ENCODE measurements at places on chromosomes 5 and 9.
A peak's percentile ranks its signal among the peaks of the same experiment; 100 is the strongest.

- DNase-seq, result no peak
These were observed 139.9 kb upstream of the PRLR start for GRCh38 chr5:35369965-35370790.

GRCh38 chr9:120914953-120915352, 11.6 kb downstream of the TRAF1 start:
- DNase-seq, result no peak

GRCh38 chr9:92589923-92590322, 54.1 kb upstream of the ECM2 start:
- DNase-seq, result no peak

GRCh38 chr9:12722131-12722530, 28.9 kb downstream of the TYRP1 start:
- no peak for DNase-seq

DNA sequence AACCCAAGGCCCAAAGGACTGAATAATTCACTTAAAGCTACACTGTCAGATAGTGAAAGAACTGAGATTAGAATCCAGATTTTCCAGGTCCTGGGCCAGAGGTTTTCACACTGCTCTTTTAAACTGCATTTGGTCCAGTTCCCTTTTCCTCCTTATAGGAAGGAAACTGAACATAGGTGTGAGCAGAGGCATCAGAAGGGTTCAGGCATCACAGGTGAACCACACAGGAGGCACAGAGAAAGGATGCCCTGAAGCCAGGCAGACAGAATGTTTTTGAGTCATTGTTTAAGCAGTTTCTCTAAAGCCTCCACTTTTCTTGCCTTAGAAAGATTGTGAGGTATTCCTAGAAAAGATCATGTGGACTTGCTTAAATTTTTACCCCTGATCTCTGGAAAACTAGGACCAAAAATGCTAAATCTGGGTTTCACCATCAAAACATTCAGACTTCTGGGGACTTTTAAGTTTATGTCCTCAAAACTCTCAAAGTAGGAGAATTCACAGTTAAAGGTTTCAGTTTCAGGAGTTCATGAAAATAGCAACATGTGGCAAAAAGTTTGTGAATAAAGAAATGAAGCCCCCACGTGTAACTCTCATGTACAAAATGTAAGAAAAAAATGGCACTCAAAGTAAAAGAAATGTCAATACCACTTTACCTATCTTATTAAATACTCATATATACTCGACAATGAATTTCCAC, 386.1 kb downstream of the NTRK2 start:
- no peak for DNase-seq

GRCh38 chr9:3804103-3804502, 278.3 kb upstream of the RFX3 start:
- DNase-seq, result no peak

DNA sequence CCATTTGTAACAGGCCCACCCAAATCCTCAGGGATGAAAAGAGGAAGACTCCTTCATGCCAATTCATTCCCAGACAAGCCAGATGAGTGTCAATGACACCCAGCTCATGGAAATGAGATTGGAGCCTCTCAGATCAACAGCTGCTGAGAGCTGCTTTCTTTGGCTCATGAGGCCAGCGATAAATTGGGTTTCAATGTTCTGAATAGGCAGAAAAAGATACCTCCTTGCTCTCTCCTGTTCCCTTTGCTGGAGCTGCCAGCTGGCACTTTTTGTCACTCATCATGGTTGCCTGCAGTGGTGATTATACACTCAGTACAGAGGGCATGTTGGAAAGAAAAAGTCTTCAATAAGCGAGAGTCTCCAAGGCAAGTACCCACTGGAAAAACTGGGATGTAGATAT, 47.1 kb downstream of the SH3RF2 start:
- DNase-seq, result no peak

DNA sequence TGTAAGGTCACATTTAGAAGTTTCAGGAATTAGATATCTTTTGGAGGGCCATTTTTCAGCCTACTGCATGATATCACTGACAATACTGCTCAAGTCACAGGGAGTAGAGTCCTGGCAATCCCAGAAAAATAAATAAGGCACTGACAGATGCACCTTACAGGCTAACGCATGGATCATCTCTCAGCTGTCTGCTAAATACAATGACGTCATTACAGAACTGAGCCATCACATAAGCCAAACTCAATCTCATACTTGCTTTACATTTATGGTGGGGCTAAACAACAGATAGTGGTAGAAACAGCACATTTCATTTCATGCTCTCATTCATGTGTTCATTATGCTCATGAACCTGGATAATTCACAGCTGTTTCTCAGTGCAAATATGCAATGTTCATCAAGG, 243.7 kb downstream of the SEMA5A start:
- DNase-seq, result no peak

DNA sequence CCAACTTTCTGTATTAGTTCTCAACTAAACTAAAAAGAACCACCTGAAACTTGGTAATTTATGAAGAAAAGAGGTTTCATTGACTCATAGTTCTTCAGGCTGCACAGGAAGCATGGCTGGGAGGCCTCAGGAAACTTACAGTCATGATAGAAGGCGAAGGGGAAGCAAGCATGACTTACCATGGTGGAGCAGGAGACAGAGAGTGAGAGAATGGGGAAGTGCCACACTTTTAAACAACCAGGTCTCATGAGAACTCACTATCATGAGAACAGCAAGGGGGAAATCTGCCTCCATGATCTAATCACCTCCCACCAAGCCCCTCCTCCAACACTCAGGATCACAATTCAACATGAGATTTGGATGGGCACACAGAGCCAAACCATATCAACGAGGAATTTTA, 123.5 kb downstream of the DEPDC1B start:
- no peak for DNase-seq

DNA sequence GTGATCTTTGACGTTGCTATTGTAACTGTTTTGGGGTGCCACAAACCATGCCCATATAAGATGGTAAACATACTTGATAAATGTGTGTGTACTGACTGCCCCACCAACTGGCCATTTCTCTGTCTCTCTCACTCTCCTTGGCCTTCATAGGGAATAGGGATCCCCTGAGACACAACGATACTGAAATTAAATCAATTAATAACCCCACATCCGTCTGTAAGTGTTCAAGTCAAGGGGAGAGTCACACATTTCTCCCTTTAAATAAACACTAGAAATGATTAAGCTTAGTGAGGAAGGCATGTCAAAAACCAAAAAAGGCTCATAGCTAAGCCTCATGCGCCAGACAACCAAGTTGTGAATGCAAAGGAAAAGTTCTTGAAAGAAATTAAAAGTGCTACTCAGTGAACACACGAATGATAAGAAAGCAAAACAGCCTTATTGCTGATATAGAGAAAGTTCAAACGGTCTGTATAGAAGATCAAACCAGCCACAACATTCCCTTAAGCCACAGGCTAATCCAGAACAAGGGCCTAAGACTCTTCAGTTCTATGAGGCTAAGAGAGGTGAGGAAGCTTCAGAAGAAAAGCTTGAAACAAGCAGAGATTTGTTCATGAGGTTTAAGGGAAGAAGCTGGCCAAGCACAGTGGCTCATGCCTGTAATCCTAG, 111.1 kb downstream of the UGCG start:
- no peak for DNase-seq

- no peak for DNase-seq
These were observed 36.0 kb upstream of the STXBP1 start for GRCh38 chr9:127575875-127576778.

- DNase-seq, result no peak
These were observed 45.9 kb downstream of the RGS3 start for GRCh38 chr9:113509463-113509862.

DNA sequence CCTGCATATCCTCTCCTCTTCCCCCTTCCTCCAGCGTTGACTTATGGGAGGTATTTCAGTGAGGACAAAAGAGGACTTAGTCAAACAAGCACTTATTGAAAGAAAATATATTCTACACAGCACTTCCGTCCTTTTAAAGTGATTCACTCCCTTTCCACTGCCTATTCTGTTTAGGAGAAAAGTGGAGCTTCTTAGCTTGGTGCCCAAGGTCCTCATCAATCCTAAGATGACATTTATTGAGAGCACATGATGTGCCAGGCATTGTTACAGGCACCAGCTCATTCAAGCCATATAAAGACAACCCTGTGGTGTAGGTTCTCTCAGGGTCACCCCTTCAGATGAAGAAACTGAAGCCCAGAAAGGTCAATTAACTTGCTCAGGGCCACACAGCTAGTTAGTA, 95.9 kb downstream of the KCNIP1 start:
- DNase-seq, result no peak

DNA sequence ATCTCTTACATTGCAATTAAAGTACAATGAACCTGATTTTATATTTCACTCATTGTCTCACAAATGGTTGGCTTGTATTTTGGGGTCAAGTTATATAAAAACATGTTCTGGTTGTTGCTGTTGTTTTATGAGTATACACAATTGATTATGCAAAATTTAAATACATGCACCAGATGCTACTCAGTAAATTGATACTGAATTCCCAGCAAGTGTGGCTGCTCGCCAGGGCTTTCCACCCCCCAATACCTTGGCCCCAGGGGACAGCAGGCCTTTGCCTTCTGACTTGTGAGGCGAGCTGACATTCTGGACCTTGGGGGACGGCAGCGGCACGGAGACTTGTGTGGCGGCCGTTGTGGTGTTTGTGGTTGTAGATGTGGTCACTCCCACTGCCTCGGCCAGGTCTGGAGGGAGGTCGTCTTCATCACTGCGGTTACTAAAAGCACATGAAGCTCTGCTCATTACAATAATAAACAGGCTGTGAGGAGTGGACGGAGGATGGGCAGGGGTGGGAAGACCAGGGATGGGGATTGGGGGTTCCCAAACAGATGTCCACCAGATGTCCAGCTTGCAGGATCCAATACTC, 27.0 kb upstream of the FRRS1L start:
- no peak for DNase-seq

GRCh38 chr5:134171972-134172371, 4.8 kb downstream of the SKP1 start:
- no peak for DNase-seq

DNA sequence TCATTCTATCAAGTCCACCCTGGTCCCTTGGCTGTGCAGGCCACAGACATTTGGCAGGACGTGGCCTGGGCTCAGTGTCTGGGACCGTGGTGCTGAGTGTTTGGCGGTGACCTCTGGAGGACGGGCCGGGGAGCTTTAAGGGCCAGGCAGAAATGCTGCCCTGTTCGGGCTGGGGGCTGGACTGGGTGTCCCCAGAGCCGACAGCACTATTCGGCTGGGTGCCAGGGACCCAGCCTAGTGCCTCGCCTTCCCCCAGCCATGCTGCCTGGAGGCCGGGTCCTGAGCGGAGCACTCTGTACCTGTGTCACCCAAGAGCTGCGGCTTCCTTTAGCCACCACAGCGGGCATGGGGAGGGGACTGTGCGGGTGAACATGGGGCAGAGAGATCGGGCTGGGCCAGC, 40.4 kb downstream of the COL5A1 start:
- no peak for DNase-seq

DNA sequence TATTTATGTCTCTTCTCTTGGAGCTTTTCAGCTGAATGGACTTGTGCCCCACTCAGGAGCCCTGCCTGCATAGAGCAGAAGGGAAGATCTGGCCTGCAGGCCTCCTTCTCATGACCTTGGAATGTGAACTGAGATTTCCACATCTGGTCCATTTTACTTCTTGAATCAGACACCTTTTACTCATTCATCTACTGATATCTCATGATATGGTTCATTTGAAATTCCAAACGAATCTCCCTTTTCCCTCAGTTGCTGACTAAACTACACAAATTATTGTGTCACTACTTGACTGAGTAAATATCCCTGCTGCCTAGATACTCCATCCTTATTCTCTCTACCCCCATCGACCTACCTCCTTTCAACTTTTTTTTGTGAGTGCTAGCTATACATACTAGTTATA, 138.7 kb downstream of the PLCXD3 start:
- no peak for DNase-seq

- DNase-seq, result no peak
These were observed 8.8 kb upstream of the NHP2 start for GRCh38 chr5:178162481-178162880.

DNA sequence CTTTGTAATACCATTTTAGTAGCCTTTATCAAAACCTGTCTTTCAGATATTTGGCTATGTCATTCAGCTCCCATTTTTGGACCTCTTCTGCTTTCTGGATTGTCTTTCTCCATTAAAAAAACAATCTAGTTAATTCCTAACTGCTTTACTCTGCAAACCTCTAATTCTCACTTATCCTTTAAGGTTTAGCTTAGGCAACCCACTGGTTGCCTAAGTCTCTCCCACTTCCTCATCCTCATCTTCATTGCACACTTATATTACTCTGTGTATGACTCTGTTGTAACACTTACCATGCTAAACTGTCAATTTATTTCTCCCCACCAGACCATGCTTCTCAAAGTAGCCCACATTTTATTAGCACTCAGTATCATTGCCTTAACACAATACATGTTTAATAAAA, 205.0 kb upstream of the DMRTA1 start:
- DNase-seq, result no peak

GRCh38 chr5:8949908-8950307, 596.0 kb downstream of the SEMA5A start:
- no peak for DNase-seq

- DNase-seq, result peak; percentile 4
These were observed 101.7 kb upstream of the TLX3 start for GRCh38 chr5:171207256-171207847.

- no peak for DNase-seq
These were observed 217.4 kb upstream of the ADAMTSL1 start for GRCh38 chr9:18256568-18256967.

DNA sequence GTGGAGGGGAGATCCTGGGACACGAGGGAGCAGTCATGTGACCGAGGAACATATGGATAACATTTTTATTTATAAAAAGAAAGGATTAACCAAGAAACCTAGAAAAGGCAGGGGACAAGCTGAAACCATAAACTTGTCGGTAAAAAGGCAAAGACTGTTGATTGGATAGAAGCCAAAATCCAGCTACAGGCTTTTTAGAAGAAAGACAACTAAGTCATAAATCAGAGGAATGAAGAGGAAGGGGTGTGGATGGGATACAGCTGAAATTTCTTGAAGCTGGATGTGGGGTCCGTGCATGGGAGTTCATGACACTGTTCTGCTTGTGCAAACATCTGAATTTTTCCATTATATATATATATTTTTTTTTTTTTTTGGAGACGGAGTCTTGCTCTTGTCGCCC, 110.7 kb upstream of the PHYKPL start:
- DNase-seq, result no peak

All from stimulated activated CD4-positive, alpha-beta T cell treated with anti-CD3 and anti-CD28 coated beads, Interleukin-15, amount 100 ng/mL, for 24 hours (primary cell).